Activated CD8-positive, alpha-beta memory T cell treated with anti-CD3 and anti-CD28 coated beads for 1 hour (primary cell): ENCODE measurements at places on chromosomes 1 and 21.

- DNase-seq, result no peak
Measured at GRCh38 chr1:172513479-172513878, 19.5 kb upstream of the SUCO start.

GRCh38 chr1:36912365-36912865 lies 121.9 kb downstream of the GRIK3 start:
- DNase-seq, result no peak

GRCh38 chr1:13587256-13588030 lies 3.8 kb downstream of the PDPN start:
- DNase-seq, result no peak

DNA sequence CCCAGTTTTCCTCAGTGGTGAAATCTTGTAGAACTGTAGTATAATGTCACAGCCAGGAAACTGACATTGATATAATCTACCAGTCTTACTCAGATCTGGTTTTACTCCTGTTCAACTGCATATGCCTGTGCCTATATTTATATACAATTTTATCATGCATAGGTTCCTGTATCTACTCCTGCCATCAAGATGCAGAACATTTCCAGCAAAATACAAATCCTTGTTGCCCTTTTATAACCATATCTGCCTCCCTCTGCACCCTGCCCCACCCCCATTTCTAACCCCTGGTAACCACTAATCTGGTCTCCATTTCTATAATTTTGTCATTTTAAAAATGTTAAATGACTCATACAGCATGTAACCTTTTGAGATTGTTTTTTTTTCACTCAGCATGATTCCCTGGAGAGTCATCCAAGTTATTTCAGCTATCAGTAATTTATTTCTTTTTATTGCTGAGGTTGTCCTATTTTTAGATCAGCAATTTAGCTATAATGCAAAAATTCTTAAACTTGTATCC lies 8.1 kb downstream of the UTP25 start:
- no peak for DNase-seq

DNA sequence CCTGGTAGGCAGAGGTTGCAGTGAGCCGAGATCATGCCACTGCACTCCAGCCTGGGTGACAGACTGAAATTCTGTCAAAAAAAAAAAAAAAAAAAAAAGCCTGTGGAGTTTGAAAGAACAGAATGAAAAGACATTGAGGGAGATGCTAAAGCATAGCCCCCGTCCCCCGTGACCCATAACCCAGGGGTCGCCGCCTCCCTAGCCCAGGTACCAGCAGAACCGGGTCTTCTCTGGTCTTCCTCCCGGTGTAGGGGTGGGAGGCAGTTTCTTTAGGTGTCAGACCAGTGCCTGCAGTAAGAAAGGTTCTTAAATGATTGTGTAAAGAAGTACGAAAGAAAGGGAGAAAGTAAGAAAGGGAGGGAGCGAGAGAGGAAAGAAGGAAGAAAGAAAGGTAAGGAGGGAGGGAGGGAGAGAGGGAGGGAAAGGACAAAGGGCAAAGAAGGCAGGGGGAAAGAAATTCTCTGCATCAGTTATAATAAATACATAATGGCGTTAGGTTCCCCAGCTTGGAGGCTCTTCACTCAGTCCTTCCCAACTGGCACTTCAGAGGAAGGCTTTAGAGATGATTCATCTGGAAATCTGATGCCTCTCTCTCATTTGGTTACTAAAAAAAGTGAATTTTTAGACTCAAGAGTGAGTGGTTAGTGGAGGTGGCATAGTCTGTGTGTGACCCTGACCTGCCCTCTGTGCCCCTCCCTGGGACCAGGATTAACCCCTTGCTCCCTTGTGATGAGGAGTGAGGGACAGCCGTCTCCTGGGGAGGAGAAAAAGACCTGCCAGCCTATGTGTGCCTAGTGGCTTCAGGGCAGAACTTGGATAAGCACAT lies 1.1 kb downstream of the IL24 start:
- DNase-seq, result no peak

GRCh38 chr1:53316424-53316765 lies 11.5 kb downstream of the LRP8 start:
- DNase-seq, result no peak
